ENCODE measurements at places on chromosomes 7 and 10.
A peak's percentile ranks its signal among the peaks of the same experiment; 100 is the strongest.

GRCh38 chr7:4500812-4501211, 181.3 kb upstream of the FOXK1 start:
- no peak for DNase-seq

GRCh38 chr10:49162761-49163310, 25.4 kb downstream of the TMEM273 start:
- DNase-seq: no peak

GRCh38 chr7:149871576-149871975, 2.2 kb upstream of the ATP6V0E2 start:
- DNase-seq: no peak

DNA sequence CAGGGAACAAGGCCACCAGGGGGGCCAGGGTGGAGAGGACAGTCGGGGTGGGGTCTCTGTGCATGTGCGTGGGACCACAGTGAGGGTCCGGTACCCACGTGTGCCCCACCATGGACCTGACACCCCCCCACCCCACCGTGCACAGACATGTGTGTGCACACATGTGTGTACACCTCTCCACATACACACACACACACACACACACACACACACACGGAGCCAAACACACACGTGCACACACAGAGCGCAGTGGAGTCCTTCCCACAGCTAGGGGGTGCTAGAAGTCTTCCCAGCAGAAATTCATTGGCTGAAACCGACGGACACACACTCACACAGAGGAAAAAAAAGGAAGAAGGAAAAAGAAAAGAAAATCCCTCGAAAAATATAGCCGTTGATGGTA, 42.8 kb upstream of the GNA12 start:
- DNase-seq: peak; percentile 78

DNA sequence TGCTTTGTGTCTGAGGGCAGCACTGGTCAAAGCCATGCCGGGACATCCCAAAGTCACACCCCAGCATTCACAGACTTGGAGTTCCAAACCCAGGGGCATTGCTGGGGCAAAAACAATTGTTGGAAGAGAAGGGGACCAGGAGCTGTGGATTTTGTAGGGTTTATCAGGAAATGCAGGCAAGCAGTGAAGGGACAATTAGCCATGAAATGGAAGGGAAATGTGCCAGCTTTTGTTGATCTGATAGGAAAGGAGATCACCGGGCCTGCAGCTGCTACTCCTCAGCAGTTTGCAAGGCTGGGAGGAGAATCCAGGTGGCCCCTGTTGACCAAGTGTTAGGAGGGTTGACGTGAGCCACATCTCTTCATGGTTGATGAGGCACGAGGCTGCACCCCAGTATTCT, 2.5 kb upstream of the BRI3 start:
- no peak for DNase-seq

GRCh38 chr7:128067983-128068382, 36.7 kb upstream of the LRRC4 start:
- DNase-seq: no peak

DNA sequence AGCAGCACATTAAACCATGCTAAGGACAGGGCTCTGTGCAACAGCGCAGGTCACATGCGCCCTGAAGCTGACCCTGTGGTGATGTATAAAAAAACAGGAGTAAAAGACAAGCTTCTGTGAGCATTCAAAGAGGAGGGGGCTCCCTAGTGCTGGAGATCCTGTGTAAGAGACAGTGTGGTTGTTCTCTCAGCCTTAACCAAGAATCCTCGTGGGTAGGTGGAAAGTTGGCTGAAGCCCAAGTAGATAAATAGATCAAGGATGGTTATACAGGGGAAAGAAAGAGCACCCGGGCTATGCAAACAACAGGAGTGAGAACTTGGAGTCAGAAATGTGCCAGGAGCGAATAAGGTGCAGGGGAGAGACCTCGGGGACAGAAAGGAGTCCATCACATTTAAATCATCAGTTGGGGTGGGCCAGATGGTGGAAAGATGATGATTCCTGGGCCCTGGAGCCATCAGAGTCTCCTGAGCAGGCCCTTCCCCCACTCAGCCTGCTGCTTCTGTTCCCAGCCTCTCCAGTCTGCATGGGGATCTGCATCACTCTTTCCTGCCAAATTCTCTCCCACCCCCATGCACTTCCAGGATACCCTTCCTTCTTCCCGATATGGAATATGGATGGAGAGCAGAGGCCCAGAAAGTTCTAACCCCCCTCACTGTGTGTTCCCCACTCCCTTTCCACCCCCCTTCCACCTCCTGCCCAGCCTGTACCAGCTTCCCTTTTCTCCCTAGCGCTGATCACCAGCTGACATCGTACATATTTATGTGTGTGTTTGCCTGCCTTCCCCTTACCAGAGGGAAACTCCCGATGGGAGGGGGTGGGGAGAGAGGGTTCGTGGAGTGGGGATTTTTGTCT, 78.1 kb upstream of the PRR15 start:
- DNase-seq: no peak

All from fibroblast of gingiva (primary cell).